Heart left ventricle (tissue), 16 donors: ENCODE measurements at places on chromosomes 7 and 10. TPM values are rescaled to one million over a fixed set of nuclear protein-coding genes. Genes with fewer than 3 reads are reported as not detected.

The BTBD16 gene
- polyA plus RNA-seq = not detected

The TRPV5 gene
- polyA plus RNA-seq = not detected

The CREB5 gene
- 15.2 TPM for polyA plus RNA-seq

The AVL9 gene
- polyA plus RNA-seq = 4.6 TPM

The SCART1 gene
- 0.18 TPM for polyA plus RNA-seq

The ZNF680 gene
- 11.5 TPM for polyA plus RNA-seq

The ZNF727 gene
- 0.19 TPM for polyA plus RNA-seq

The FEZF1 gene
- polyA plus RNA-seq = not detected

The FAM131B gene
- polyA plus RNA-seq = 0.19 TPM

The RAB19 gene
- not detected for polyA plus RNA-seq

The CALY gene
- polyA plus RNA-seq = not detected

The HOXA11 gene
- polyA plus RNA-seq = not detected

The ARHGEF5 gene
- polyA plus RNA-seq = 0.53 TPM

The IQUB gene
- not detected for polyA plus RNA-seq

The SHLD2 gene
- polyA plus RNA-seq = 16.6 TPM

The CALML3 gene
- polyA plus RNA-seq = 0.03 TPM

The PSD gene
- polyA plus RNA-seq = 0.76 TPM

The MEIG1 gene
- polyA plus RNA-seq = not detected

The BHLHA15 gene
- polyA plus RNA-seq = 0.26 TPM

The ZC3HAV1L gene
- polyA plus RNA-seq = 0.80 TPM

The ACSM6 gene
- not detected for polyA plus RNA-seq

The CC2D2B gene
- polyA plus RNA-seq = 0.15 TPM

The PARD3 gene
- polyA plus RNA-seq = 38.4 TPM

The CPA5 gene
- not detected for polyA plus RNA-seq

The MPLKIP gene
- 23.8 TPM for polyA plus RNA-seq

The GRID2IP gene
- polyA plus RNA-seq = 0.01 TPM

The OGDHL gene
- polyA plus RNA-seq = 0.18 TPM

The KCND2 gene
- not detected for polyA plus RNA-seq
